NCI-H526 (cell line): ENCODE measurements at places on chromosomes 2 and 18.

DNA sequence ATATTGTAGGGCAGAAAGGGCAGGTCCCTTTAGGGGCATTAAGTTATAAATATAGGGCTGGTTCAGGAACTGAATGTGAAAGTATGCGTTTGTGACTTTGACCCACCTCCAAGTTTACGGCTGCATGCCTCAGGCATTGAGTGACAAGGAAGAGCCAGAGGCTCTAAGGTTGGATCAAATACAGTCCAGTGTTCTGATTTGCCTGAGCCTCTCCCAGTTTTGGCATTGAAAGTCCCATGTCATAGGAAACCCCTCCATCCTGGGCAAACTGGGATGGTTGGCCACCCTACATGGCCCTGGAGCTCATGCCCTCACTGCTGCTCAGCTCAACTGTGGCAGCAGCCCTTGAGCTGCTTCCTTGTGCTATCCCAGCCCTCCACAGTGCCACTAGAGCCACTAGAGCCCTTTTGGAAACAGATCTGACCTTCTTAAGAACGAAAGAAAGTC is 29.9 kb downstream of the HK2 start:
- no peak for DNase-seq

DNA sequence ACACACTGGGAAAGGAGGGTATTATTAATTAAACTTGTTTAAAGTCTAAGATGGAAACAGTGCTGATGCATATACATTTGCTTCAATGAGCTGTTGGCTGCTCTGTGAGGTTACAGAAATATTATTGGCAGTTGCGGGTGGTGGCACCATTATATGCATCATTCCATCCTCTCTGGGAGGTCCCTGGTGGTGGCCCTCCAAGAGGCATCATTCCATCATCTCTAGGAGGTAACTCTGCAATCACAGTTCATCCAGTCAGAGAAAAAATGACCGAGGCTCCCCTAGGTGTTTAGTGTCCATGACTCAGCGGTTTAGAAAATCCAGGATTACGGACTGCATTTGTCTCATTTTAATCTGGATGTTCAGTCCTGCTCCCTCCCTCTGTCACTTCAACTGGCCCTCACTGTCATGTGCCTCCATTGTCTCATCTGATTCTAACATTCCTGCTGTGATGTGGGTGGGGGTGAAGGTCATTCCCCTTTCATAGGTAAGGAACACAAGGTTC is 15.4 kb downstream of the AFF3 start:
- DNase-seq = no peak

DNA sequence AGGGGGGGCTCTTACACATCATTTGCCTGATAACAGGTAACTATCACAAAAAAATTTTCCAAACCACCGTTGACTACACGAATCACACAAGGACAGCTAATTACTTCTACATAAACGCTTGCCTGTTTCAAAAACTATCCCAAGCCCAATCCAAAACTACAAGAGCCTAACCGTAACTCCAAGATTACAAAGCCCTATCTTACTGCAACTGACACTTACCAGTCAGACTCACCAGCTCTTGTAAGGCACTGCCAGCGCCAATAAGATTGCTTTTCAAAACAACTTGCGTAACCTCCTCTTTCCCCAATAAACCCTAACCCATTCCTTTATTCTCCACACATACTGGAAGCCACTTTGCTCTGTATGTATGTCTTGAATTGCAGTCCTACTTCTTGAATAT is 148.4 kb downstream of the NBAS start:
- no peak for DNase-seq

- no peak for DNase-seq
Observed at GRCh38 chr18:36942264-36942663, 113.3 kb downstream of the KIAA1328 start.

DNA sequence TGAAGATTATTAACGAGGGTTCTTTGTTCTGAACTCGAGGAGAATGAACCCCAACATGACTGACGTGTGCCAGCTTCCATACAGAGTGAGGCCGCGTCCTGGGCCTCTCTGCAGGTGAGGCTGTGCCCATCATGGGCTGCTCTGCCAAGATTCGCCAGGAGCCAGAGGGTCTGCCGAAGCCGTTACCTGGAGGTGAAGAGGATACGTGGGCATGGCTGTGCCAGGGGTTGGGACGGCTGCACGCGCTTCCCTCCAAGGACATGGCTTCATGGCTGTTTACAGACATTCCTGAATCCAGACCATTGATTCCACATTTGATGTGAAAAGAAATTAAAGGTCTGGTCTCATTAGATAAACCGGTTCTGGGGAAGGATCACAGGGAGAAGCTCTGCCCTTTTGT is 211.4 kb upstream of the SALL3 start:
- DNase-seq = no peak

DNA sequence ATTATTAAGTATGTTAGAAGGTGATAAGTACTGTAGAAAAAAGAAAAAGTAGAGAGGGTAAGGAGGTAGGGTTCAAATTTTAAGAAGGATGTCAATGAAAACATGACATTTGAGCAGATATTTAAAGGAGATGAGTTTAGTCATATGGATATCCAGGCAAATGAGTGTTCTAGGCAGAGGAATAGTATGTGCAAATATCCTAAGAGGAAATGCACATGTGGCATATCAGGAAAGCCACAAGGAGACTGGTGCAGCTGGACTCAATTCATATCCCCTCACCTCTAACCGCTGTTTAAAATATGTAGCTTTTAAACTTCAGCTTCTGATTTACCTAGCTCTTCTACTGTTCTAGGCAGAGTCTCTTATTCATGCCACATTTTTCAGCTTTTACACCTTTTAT is 9.5 kb downstream of the AGPS start:
- peak; percentile 18 for DNase-seq

DNA sequence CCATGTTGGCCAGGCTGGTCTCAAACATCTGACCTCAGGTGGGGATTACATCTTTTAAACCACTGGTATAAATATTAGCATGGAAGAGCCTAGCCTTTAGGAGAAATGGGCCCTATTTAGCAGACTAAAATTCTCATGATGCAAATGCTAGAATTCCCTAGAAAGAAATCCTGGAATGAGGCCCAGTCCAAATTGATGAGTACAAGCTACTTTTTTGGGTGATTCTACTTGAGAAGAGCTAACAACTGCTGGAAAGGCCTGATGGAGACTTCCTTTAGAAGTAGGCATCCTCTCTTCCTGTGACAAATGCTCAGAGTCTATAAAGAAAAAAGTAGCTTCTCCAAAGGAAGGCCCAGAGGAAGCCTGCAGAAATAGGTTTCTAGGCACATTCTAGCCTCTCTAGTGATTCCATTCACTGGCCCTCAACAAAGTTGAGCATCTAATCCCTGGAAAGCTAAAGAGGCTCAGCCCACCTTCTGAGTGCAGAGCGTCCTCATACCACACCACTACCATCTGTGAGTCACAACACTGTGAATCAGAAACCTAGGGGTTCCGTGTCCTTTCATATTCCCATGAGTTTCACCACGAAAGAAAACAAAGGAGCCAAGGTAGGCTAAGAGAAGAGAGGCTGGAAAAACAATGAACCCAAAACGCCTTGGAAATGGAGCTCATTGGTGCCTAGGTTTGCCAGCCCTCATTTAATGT is 183.1 kb downstream of the C1D start:
- DNase-seq = no peak

- DNase-seq = no peak
Observed at GRCh38 chr2:187093771-187094412, 244.9 kb upstream of the ZSWIM2 start.

GRCh38 chr18:45090526-45091140 is 409.9 kb downstream of the SETBP1 start:
- no peak for DNase-seq

DNA sequence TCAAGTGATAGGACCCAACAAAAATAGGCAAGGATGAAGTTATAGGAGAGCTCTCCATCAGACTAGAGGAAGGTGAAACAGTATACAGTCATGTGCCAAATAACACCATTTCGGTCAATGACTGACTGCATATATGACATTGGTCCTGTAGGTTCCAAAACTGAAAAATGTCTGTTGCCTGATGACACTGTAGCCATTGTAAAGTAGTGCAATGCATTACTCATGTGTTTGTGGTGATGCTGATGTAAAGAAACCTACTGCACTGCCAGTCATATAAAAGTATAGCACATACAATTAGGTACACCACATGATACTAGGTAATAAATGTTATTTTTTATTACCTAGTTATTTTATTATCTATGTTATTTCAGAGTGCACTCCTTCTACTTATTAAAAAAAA is 147.9 kb downstream of the GREB1L start:
- DNase-seq = no peak

DNA sequence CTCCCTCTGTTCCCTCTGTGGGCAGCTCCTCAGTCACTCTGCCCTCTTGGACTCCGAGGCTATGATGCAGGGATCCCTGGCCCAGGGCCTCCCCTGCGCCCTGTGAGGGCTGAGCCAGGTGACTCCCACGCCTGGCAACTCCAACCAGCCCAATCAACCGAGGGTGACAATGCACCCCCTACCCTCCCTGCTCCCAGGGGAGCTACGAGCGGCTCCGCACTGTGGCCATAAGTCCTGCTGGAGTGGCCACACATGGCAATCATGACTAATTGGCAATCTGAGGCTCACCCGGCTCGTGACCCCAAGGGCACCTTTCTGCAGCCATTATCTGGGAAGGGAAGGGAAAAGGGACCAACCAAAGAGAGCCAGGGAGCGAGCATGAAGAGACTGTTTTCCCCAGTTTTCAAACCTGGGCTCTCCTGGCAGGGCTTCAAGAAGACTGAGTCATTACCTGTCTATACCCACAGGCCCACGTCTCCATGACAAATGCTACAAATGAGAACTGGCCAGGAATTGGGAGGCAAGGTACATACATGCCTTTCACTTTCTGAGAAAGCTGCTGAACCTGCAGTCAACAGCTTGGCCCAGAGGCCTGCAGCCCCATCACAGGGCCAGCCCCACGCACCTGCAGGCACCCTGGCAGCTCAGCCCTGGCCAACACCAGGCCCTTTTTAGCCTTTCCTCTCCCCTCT is 45.1 kb downstream of the RPL31 start:
- DNase-seq = no peak

- DNase-seq = no peak
Observed at GRCh38 chr2:96877631-96878092, 7.8 kb upstream of the SEMA4C start.

GRCh38 chr2:211270257-211270656 is 713.9 kb downstream of the CPS1 start:
- DNase-seq = no peak

- no peak for DNase-seq
Observed at GRCh38 chr18:77056344-77057005, 76.1 kb downstream of the MBP start.

DNA sequence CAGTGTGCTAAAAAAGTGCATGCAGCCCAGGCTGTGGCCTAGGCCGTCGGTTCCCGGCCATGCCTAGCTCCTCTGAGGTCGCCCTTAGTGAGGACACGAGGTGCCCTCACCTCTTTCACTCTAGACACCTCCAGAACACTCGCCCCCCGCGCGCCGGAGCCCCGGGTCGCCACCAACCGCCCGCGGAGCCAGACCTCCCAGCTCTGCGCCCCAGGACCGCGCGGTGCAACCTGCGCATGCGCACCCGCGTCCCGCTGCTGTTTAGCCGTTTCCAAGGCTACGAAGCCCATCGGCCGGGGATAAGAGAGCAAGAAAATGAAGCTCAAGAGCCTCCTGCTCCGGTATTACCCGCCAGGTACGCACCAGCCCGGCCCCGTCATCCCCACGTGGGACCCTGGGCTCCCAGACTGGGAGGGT is at the start of gene DAW1:
DAW1 (plus strand) TSS at position 257 of the 417 bp plus-strand sequence; CDS start at position 316, 59 bp downstream.
- peak; percentile 20 for DNase-seq

DNA sequence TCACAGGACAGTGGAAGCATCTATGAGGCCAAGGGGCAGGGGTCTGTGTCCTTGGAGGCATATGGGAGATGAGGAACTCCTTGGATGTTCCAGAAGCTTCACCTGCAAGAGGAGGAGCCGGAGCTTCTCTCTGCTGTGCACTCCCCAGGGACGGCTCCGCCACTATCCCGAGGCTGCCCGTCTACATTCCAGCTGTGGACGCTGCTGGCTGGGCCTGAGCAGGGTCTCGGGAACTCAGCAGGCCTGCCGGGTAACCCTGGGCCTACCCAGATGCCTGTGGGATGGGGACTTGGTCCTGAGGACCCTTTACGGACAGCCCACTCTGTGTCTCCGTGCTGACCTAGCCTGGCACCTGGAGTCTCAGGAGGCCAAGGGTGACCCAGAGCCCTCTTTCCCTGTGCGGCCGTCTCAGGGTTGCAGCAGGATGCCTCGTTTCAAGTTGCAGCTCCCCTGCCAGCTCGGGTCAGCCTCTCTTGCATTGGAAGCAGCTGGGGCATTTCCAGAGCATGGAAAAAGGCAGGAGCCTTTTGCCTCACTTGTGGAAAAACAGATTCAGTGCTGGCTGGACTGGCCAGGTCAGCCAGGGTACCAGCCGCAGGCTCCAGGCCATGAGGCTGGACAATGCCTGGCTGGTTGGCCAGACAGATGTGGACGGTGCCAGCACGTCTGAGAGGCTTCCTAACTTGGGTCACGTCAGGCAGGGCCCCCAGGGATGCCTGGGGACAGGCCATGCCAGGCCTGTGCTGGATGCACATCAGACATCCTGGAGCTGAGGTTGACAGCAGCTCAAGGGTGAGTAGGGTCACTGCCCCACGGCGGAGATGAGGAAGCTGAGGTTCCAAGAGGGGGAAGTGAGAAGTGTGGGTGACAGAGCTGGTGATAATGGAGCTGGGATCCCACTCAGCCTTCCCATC is 41.5 kb downstream of the SCTR start:
- DNase-seq = no peak

DNA sequence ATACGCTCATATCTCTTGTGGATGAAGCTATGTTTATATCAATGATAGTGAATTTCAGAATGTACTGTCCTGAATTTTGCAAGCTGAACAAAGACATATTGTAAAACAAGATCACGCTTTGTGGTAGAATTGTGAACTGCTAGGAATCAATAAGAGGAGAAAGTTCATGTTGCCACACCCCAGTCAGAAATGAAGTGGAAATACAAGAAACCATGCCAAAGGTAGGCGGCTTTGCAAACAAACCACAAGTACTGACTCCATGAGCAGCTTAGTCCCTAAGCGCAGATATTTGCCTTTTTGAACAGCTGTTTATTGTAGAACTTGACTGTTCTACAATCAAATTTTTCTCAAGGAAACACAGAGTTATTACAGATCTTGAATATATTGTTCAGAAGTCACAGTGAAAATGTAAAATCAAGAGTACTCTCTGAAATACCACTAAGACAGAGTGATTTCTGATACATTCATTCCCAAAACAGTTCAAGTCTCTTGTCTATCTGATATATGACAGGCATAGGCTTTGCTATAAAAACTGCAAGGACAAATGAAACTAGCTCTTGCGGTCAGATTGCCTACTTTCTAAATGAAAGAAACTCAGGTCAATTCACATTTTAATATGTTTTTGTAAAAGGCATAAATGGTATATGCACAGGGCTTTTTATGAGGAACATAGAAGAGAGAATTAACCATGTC is 120.9 kb upstream of the CDH19 start:
- peak; percentile 6 for DNase-seq

DNA sequence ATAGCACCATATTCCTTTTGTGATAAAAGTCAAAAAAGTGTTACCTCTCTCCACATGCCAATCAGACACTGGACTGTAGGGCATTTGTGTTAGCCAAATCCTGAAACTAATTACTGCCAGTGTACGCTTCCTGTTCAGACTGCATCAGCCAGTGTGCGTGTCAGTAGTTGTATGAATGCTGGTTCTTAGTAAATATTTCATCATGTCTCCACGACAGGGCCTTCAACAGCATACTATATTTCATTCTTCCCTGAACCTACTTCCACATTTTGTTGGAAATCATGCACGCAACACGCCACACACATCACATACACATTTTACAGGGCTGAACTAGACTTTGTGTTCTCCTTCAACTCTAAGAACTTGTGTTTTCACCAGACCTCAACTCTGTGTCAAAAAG is 77.5 kb downstream of the EPB41L3 start:
- no peak for DNase-seq
